Uterus (tissue), 4 donors: ENCODE measurements at places on chromosomes 3 and 15.
A peak's percentile ranks its signal among the peaks of the same experiment; 100 is the strongest.

- H3K36me3 ChIP-seq: no peaks in the 10 kb centered on the region
- H3K4me1 ChIP-seq: peaks cover 5% of the 10 kb centered on the region
- no peak for DNase-seq
- no peak overlapping the region for H3K4me3 ChIP-seq
These were observed 115.7 kb downstream of the AKAP13 start for GRCh38 chr15:85496151-85496550.

GRCh38 chr3:170222647-170223541 is 670 bp downstream of the PRKCI start:
- H3K27me3 ChIP-seq: no peaks in the 10 kb centered on the region
- no peak for DNase-seq
- H3K36me3 ChIP-seq: no peaks in the 10 kb centered on the region
- peak overlapping the region; percentile 84 for H3K27ac ChIP-seq
- no peaks in the 10 kb centered on the region for H3K4me1 ChIP-seq
- peak overlapping the region; percentile 83 for H3K4me3 ChIP-seq

- no peaks in the 10 kb centered on the region for H3K27me3 ChIP-seq
- no peak for DNase-seq
- no peaks in the 10 kb centered on the region for H3K4me1 ChIP-seq
- no peak overlapping the region for H3K27ac ChIP-seq
- no peaks in the 10 kb centered on the region for H3K36me3 ChIP-seq
These were observed 895.4 kb downstream of the FHIT start for GRCh38 chr3:60355825-60356224.

- H3K4me3 ChIP-seq: no peak overlapping the region
- DNase-seq: no peak
- H3K36me3 ChIP-seq: no peaks in the 10 kb centered on the region
- no peak overlapping the region for H3K27ac ChIP-seq
These were observed 93.0 kb downstream of the NPTN start for GRCh38 chr15:73540161-73540560.
